ENCODE measurements at places on chromosomes 11 and 22.

GRCh38 chr11:112134473-112134872 lies 29.4 kb downstream of the IL18 start:
- DNase-seq, result no peak

- no peak for DNase-seq
These were observed 257.2 kb downstream of the ETS1 start for GRCh38 chr11:128330203-128330602.

DNA sequence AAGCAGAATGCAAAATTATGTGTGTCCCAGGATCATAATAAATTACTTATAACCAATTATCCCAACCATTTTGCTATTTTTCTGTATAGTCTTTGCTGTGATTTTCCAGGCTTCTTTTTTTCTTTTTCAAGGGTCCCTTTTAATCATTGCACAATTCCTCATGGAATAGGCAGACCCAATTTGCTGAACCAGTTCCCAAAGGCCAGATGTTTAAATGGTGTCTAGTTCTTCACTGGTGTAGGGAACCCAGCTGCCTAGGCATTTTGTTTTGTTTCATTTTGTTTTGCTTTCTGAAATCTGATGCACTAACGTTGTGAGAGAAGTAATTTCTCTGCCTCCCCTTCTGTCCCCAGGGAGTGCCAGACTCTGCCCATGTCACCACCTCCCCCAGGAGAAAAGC lies 60.4 kb downstream of the CHST1 start:
- DNase-seq, result no peak

DNA sequence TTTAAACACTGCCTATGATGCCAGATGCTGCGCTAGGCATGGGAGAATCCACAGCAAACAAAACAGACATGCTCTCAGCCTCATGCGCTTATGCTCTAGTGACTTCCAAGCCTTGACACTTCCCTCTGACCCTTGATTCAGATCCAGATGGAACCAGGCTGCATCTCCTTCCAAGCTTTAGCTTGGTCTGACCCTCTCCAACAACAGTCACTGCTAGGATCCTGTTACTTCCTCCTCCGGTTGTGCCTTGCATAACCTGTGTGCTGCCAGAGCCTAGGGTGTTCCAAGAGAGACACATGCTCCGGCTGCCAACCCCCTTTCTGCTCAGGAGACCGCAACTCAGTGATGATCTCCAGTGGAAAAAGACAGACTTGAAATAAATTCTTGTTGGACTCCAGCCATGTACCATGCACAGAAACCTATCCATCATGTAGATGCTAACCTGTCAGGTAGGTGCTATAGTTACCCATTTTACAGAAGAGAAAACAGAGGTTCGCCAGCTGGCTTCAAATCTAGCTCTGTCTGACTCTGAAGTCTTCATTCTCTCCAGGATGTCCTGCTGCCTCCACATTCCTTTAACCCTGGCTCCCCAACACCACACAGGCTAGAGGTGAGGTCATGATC lies 136.3 kb upstream of the TEAD1 start:
- DNase-seq, result no peak

DNA sequence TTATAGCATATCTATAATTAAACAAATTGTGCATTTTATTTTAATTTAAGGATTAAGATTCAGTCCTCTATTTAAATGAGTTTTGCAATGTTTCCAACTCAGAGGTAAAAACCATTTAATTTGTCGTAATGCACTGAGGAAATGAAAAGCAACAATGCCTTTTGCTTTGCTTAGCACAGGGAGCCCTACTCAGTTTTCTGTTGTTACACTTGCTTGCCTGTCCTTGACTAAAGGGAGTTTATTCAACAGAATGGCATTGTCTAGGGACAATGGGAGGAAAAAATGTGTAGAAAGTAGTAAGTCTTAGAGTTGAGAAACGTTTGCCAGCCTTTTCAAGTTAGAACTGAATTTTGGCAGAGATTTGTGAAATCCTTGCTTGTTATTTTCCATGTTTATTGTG lies 734.2 kb upstream of the ANO3 start:
- no peak for DNase-seq

GRCh38 chr11:28346209-28346608 lies 238.0 kb downstream of the METTL15 start:
- peak; percentile 15 for DNase-seq

- peak; percentile 97 for DNase-seq
These were observed 84.6 kb downstream of the ETS1 start for GRCh38 chr11:128502726-128503125.

- no peak for DNase-seq
These were observed 53.4 kb upstream of the EMID1 start for GRCh38 chr22:29152045-29152953.

GRCh38 chr11:71237853-71238252 lies 14.5 kb downstream of the SHANK2 start:
- no peak for DNase-seq

DNA sequence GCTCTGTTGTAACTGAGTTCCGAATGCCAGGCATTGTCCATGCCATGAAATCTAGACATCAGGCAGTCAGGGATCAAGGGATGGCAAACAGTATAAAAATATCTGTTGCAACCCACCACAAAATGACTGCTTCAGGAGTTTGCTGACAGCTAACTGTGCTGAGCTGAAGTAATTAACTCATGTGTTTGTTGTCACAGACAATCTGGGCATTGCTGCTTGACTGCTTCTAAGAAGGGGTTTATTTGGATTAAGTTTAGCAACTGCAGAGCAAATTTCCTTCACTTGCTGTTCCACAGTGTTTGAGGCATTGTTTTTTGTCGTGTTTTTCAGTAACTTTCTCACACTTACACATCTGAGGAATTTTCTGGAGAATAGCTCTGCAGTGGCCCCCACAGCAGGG lies 30.4 kb downstream of the BSX start:
- no peak for DNase-seq

DNA sequence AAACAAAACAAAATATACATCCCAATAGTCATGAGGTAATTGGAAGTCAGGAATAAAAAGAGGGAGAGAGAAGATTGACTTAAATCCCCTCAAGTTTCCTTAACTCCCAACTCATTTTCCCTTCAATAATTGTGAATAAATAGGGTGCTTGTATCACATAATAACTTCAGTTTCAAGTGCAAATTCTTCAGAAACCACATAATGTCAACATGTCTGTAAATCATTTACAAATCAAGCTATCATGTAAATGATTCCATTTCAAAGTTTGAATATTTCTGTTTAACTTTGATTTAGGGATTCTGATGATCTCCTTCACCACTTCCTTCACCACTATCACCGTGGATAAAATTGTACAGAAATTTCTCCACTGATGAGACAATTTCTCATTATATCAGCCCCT lies 23.2 kb downstream of the CASP5 start:
- peak; percentile 22 for DNase-seq

GRCh38 chr11:43555816-43556611 lies 124.5 kb upstream of the HSD17B12 start:
- DNase-seq, result peak; percentile 53

- DNase-seq, result no peak
These were observed 129.6 kb downstream of the CEP164 start for GRCh38 chr11:117457031-117457785.

GRCh38 chr11:19674836-19675235 lies 37.8 kb upstream of the NAV2 start:
- DNase-seq, result no peak

DNA sequence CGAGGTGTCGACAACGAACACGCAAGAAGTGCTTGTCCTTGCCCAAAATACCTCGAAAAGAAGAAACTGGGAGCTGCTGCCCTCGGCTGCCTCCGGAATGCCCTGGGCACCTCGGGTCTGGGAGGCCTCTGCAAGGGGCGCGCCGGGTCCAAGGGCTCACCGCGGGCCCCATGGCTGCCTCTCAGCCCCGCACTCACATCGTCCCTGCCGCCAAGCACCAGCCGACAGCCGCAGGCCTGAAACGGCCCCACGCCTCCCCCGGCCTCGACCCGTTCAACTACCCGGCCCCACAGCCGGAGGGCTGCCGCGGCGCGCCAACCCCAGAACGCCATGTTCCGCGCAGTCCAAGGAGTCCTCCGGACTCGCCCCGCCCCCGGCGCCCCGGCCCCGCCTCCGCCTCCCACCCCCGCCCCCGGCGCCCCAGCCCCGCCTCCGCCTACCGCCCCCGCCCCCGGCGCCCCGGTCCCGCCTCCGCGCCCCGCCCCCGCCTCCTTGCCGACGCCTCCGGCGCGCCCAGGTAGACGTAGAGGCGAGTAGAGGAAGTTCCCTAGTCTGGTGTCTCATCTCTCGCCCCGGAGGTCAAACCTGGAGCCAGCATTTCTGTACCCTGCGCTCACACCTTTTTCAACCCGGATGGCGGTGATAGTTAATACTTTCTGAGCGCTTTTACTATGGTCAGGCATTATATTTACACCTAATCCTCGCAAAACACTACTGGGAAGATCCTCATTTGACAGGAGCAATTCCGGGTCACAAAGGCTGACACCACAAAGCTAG lies at the start of gene SIRT3:
TSS of gene SIRT3 (minus strand) at position 346 of the 777 bp plus-strand sequence. CDS start at position 332, 14 bp downstream.
- DNase-seq, result peak; percentile 79

- DNase-seq, result no peak
These were observed 62.5 kb upstream of the CD44 start for GRCh38 chr11:35076201-35077100.

DNA sequence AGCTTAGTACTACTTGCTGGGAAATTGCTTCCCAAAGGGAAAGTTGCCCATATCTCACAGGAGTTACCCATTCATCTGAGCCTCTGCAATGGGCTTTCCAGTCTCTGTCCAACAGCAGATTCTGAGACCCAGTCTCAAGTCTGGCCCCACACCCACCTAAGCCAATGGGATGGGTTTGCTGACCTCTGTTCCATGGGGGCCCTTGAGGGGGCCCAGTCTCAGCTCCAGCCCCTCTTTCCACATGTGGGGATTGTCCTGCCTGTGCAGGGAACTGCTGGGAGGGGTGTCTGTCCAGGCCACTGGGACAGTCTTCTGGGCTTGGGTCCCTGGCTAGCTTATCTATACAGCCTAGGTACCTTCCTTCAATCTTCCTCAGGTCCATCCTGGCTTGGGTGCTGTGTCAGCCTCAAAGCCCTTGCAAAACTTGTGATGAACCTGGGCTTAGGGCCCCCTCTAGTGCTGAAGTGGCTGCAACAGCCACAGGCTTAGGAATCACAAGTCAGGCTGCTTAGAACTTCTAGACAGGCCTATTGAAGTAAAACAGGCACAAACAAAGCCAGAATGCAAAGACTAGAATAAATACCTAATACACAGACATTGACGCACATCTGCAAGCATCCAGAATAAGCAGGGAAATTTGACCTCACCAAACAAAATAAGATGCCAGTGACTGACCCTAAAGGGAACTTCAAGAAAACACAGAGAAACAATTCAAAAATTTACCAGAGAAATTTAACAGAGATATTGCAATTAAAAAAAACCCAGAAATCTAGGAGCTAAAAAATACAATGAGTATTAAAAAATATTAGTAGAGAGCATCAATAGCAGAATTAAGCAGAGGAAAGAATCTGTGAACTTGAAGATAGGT lies 11.7 kb upstream of the PATL1 start:
- peak; percentile 87 for DNase-seq

All from iris pigment epithelial cell (primary cell).